Transverse colon (tissue), 4 donors: ENCODE measurements at places on chromosomes 5 and 9. TPM values are rescaled to one million over a fixed set of nuclear protein-coding genes. Genes with fewer than 3 reads are reported as not detected.

RASEF gene
- total RNA-seq, result 69.9 TPM

PLEKHG4B gene
- total RNA-seq, result not detected

SHOC1 gene
- total RNA-seq, result not detected

SGTB gene
- total RNA-seq, result 0.37 TPM

DNA sequence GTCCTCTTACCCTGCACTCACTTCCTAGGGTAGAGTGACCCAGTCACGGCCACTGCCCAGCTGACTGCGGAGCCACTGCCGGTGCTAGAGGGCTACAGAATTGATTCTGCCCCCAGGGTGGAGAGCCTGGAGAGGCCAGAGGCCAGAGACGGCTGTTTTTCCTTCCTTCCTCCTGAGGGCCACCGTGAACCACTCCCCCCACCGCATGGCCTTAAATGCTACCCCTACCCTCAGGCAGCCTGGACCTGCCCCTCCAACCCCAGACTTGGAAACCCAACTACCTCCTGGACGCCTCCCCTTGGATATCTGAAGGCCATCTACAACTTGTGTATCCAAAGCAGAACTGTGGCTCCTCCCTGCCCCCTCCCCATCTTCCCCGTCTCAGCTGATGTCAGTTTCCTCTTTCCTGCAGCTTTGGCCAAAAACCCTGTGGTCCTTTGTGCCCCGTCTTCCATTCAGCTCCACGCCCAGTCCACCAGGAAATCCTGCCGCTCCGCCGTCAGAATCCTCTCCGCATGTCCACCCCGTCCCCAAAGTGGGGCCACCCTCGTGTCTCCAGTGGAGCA is 16.3 kb downstream of the SH2D3C start:
- DNase-seq, result no peak
- no peaks in the 10 kb centered on the region for H3K36me3 ChIP-seq
- no peaks in the 10 kb centered on the region for H3K27me3 ChIP-seq
- peak overlapping the region; percentile 48 for H3K27ac ChIP-seq
- H3K4me3 ChIP-seq, result no peak overlapping the region
- no peaks in the 10 kb centered on the region for H3K4me1 ChIP-seq

- no peak overlapping the region for H3K27ac ChIP-seq
- no peak for DNase-seq
- H3K27me3 ChIP-seq, result no peaks in the 10 kb centered on the region
- no peak overlapping the region for H3K4me3 ChIP-seq
Observed at GRCh38 chr9:75138260-75139040, 50.1 kb downstream of the OSTF1 start.

- no peak for DNase-seq
- no peak overlapping the region for H3K27ac ChIP-seq
- no peaks in the 10 kb centered on the region for H3K27me3 ChIP-seq
- no peaks in the 10 kb centered on the region for H3K36me3 ChIP-seq
- no peak overlapping the region for H3K4me3 ChIP-seq
Observed at GRCh38 chr5:86570427-86571083, 47.2 kb upstream of the COX7C start.

DNA sequence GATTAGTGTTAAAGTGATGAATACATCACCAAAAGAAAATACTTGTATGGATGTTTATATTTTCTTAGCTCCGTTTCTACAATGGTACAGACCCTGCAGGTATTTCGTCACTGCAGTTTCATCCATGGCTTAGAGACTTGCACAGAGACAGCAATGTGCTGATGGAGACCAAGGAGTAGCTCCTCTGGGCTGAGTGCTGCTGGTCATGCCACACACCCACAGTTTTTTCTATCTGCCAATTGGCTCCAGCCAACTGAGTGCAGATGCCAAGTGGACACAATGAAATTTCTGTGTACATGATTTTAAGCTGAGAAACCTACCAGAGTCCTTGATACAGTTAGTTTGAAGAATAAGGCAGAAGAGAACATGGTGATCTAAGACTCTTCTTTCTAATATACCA is 145.9 kb upstream of the ADCY2 start:
- H3K4me1 ChIP-seq, result no peaks in the 10 kb centered on the region
- no peak overlapping the region for H3K4me3 ChIP-seq
- no peaks in the 10 kb centered on the region for H3K36me3 ChIP-seq
- no peak for DNase-seq
- H3K27me3 ChIP-seq, result no peaks in the 10 kb centered on the region
- H3K27ac ChIP-seq, result no peak overlapping the region

DNA sequence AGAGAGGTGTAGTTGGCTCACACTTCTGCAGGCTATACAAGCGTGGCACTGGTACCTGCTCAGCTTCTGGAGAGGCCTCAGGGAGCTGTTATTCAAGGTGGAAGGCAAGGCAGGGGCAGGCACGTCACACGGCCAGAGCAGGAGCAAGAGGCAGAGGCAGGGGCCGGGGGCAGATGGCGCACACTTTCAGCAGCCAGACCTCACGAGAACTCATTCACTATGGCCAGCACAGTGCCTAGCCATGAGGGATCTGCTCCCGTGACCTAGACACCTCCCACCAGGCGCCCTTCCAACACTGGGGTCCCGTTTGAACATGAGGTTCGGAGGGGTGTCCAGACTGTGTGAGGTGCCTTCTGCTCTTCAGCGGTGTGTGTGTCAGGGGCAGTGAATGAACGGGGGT is 71.0 kb upstream of the FCN1 start:
- H3K4me1 ChIP-seq, result no peaks in the 10 kb centered on the region
- no peak overlapping the region for H3K27ac ChIP-seq
- DNase-seq, result no peak

- no peaks in the 10 kb centered on the region for H3K4me1 ChIP-seq
- DNase-seq, result no peak
- H3K27ac ChIP-seq, result no peak overlapping the region
- no peak overlapping the region for H3K4me3 ChIP-seq
- H3K36me3 ChIP-seq, result no peaks in the 10 kb centered on the region
Observed at GRCh38 chr9:16062542-16063240, 509.8 kb downstream of the CCDC171 start.

GRCh38 chr9:123606141-123606540 is 250.1 kb downstream of the CRB2 start:
- H3K36me3 ChIP-seq, result no peaks in the 10 kb centered on the region
- DNase-seq, result no peak
- no peaks in the 10 kb centered on the region for H3K27me3 ChIP-seq
- H3K4me1 ChIP-seq, result no peaks in the 10 kb centered on the region
- no peak overlapping the region for H3K27ac ChIP-seq

DNA sequence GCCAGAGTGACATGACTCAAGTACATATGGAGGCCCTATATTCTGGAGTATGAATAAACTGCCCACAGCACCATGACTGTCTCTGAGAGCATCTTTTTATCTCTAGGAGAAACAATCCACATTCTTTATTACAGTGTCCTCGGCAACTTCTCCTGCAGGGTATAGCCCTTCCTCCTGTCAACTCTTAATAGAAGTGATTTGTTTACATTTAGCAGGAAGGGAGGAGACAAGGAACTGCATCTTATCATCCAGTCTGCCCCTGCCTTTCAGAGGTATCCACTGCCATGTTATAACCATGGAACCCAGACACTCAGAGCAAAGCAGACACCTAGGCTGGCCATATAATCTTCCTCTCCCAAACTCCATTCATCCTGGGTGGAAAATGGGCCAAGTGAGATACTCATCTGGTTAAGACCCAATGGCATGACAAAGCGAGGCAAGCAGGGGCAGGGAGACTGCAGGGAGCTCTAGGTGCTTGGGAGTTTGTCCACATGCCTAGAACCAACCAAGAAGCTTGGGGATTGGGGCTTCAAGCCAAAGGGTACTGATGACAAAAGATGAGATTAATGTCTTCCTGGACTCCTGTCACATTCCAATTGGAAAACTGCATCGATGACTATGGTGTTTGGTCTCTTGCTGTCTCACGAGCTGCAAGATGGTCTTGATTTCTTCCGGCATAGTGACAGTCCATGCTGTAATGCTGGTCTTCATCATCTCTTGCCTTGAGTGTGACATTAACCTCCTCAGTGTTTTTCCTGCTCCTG is 620.5 kb upstream of the KLF4 start:
- no peaks in the 10 kb centered on the region for H3K4me1 ChIP-seq
- H3K4me3 ChIP-seq, result no peak overlapping the region
- no peak for DNase-seq
- no peak overlapping the region for H3K27ac ChIP-seq
- no peaks in the 10 kb centered on the region for H3K27me3 ChIP-seq

GRCh38 chr5:154285661-154286408 is 95.3 kb downstream of the GALNT10 start:
- H3K4me3 ChIP-seq, result no peak overlapping the region
- H3K36me3 ChIP-seq, result no peaks in the 10 kb centered on the region
- H3K27me3 ChIP-seq, result no peaks in the 10 kb centered on the region
- no peak overlapping the region for H3K27ac ChIP-seq

- no peaks in the 10 kb centered on the region for H3K4me1 ChIP-seq
- H3K27ac ChIP-seq, result no peak overlapping the region
- H3K36me3 ChIP-seq, result no peaks in the 10 kb centered on the region
- H3K4me3 ChIP-seq, result no peak overlapping the region
- no peaks in the 10 kb centered on the region for H3K27me3 ChIP-seq
- DNase-seq, result no peak
Observed at GRCh38 chr9:74726581-74726980, 161.1 kb downstream of the TRPM6 start.
